ENCODE measurements at places on chromosomes 1 and 21. TPM values are rescaled to one million over a fixed set of nuclear protein-coding genes. Genes with fewer than 3 reads are reported as not detected.

GRCh38 chr1:98276514-98276913 is 355.7 kb upstream of the DPYD start:
- no peak for DNase-seq
- no peaks in the 10 kb centered on the region for H3K36me3 ChIP-seq

The CYP4A11 gene
- total RNA-seq: not detected

The AMY2A gene
- not detected for total RNA-seq

The FCER1G gene
- 2.0 TPM for total RNA-seq

- H3K36me3 ChIP-seq: no peaks in the 10 kb centered on the region
- H3K4me3 ChIP-seq: no peak overlapping the region
- no peak for DNase-seq
- no peaks in the 10 kb centered on the region for H3K27me3 ChIP-seq
- no peak overlapping the region for H3K27ac ChIP-seq
Measured at GRCh38 chr1:98963064-98963758, 41.5 kb downstream of the PLPPR5 start.

GRCh38 chr1:201264554-201264953 is 18.8 kb upstream of the PKP1 start:
- H3K4me1 ChIP-seq: peaks cover 8% of the 10 kb centered on the region
- H3K4me3 ChIP-seq: no peak overlapping the region
- H3K27ac ChIP-seq: no peak overlapping the region
- no peaks in the 10 kb centered on the region for H3K36me3 ChIP-seq

- peak; percentile 51 for DNase-seq
- peaks cover 58% of the 10 kb centered on the region for H3K4me1 ChIP-seq
- H3K4me3 ChIP-seq: peak overlapping the region; percentile 67
- H3K27ac ChIP-seq: no peak overlapping the region
- H3K27me3 ChIP-seq: peaks cover 42% of the 10 kb centered on the region
Measured at GRCh38 chr1:47436304-47436978, 1.4 kb upstream of the FOXD2 start.

DNA sequence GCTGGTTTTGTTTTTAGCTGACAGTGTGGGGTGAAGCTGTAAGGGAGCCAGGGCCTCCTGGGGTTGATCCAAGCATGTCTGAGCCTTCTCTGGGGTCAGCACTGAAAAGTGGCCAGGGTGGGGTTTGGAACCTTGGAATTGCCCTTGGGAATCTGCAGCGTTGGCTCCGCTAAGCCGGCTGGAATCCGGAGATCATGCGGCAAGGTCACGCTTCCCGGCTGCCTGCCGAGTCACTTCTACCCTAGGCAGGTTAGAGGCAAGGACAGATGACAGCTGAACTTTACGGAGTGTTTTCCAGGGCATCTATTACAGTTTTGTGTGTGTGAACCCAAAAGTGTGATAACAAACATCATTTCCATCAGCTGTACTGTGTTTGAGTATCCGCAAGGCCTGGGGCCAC is 17.1 kb downstream of the ABCG1 start:
- no peaks in the 10 kb centered on the region for H3K36me3 ChIP-seq
- DNase-seq: no peak
- H3K27ac ChIP-seq: peak overlapping the region; percentile 80
- H3K27me3 ChIP-seq: no peaks in the 10 kb centered on the region
- peaks cover 94% of the 10 kb centered on the region for H3K4me1 ChIP-seq
- no peak overlapping the region for H3K4me3 ChIP-seq

Measured in CD4-positive, alpha-beta T cell (primary cell).